Stimulated activated CD8-positive, alpha-beta memory T cell treated with anti-CD3 and anti-CD28 coated beads, Interleukin-4, amount 100 ng/mL, for 1 hour (primary cell): ENCODE measurements at places on chromosomes 2 and 18.

DNA sequence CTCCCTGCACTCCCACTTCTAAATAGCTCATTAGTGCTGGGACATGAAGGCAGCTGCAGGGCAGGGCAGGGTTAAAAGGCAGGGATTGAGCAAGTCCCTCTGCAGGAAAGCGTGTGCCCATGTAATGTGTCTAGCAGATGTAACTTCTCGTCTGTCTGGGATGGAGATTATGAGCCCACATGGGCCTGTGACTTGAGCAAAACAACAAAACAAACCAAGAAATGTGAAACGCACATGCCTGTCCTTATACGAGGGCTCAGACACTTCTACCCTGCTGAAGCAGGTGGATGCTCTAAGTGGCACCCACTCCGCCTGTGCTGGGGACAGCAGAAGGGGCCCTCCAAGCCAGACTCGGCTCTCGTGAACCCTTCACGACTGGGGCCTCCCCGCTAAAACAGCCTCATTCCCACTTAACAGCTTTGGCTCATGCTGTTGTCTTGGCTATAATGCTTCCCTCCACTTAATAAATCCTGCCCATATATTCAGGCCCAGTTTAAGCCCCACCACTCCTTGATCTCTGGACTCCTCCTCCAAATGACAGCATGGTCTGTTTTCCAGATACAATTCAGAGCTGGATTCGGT, 40.9 kb downstream of the TMEM247 start:
- no peak for DNase-seq

DNA sequence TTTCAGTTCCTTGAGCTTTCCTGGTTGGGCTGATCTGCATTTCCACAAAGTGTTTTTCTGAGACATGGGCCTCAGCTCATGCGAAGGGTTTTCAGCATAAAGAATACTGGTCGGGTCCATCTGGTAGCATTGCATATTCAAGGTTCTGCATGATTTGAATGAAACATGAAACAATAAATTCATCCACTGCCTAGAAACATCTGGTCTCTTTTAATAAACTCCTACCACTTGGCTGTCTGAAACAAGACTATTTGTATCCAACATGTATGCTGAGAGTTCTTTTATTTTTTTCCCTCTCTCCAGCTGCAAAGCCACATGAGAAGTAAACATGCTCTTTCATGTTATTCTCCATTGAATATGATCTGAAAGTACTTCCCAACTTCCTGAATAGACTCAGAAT, 314.9 kb upstream of the SOX11 start:
- DNase-seq, result no peak

- DNase-seq, result no peak
Observed at GRCh38 chr2:161962160-161962559, 111.9 kb downstream of the DPP4 start.

GRCh38 chr2:37711308-37711731, 39.9 kb upstream of the CDC42EP3 start:
- DNase-seq, result peak; percentile 5

- no peak for DNase-seq
Observed at GRCh38 chr2:9310798-9311197, 104.2 kb downstream of the ASAP2 start.

- no peak for DNase-seq
Observed at GRCh38 chr2:240856151-240856980, 12.3 kb upstream of the AGXT start.

DNA sequence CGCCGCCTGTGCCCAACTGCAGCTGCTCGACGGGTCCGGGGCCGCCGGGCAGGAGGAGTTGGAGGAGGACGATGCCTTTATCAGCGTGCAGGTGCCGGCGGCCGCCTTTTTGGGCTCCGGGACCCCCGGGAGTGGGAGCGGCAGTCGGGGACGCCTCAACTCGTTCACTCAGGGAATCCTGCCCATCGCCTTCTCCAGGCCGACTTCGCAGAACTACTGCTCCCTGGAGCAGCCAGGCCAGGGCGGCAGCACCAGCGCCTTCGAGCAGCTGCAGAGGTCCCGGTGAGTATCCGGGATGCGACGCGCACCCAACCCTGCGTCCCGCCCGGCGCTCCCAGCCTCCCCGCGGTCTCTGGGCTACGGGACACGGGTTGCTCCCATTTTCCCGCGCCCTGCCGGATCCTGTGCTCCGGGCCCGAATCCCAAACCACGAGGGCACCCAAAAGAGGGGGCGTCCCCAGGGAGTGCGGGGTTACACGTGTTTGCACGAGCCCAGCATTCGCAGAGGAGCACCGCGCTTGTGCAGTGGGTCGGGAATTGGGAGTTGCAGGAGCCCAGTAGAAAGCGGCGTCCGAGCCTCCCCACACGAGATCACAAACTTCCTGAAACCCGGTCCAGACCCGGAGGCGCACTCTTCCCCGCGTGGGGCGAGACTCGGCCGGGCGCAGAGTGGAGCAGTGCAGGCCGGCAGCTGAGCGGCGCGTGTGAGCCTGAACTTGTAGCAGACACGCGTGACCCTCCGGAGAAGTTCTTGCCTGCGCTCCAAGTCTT, 1.2 kb downstream of the CABLES1 start:
- no peak for DNase-seq

GRCh38 chr18:47932603-47933002, 2.1 kb upstream of the SMAD2 start:
- DNase-seq, result no peak

DNA sequence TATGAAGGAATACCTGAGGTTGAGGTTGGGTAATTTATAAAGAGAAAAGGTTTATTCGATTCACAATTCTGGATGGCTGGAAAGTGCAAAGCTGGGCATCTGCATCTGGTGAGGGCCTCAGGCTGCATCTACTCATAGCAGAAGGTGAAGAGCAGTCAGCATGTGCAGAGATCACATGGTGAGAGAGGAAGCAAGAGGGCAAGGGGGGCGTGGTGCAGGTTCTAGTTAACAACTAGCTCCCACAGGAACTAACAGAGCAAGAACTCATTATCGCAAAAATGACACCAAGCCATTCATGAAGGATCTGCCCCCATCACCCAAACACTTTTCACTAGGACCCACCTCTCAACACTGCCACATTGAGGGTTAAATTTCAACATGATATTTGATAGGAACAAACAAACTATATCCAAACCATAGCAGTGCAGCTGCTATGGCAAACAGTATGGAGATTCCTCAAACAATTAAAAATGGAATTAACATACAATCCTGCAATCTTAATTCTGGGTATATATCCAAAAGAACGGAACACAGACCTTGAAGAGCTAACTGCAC, 72.8 kb upstream of the LDLRAD4 start:
- DNase-seq, result no peak

- no peak for DNase-seq
Observed at GRCh38 chr18:38961880-38962279, 1396.3 kb upstream of the CELF4 start.

- DNase-seq, result no peak
Observed at GRCh38 chr2:152883951-152884487, 165.6 kb downstream of the ARL6IP6 start.
